Stimulated activated CD8-positive, alpha-beta memory T cell treated with anti-CD3 and anti-CD28 coated beads, Interleukin-15, amount 100 ng/mL, for 24 hours (primary cell): ENCODE measurements at places on chromosomes 11 and 22.

GRCh38 chr11:116658876-116659535, 113.8 kb downstream of the BUD13 start:
- no peak for DNase-seq

GRCh38 chr22:43969989-43970755, 14.9 kb downstream of the SAMM50 start:
- no peak for DNase-seq

GRCh38 chr11:75925785-75926164, 110.8 kb downstream of the UVRAG start:
- DNase-seq, result no peak

- no peak for DNase-seq
Measured at GRCh38 chr11:116927163-116927974, 89.9 kb upstream of the APOA1 start.

GRCh38 chr22:23215294-23216241, 35.3 kb downstream of the BCR start:
- DNase-seq, result no peak

DNA sequence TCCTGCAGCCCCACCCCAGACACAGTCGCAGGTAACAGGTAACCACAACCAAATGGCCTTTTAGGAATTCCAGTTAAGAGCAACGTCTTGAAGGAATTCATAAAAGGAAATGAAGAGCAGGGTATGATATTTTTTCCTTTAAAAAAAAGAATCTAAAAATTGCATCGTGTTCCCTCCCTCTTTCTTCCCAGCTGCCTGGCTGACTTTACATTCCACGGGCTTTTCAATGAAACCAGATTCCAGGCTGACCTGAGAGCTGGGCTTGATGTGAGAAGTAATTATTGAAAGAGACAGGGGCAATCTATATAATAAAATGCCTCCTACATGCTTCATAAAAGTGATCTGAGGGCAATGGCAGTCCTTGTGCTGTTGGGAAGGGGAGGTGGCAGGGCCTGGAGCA, 57.3 kb upstream of the EIF3D start:
- no peak for DNase-seq

GRCh38 chr11:93933230-93933629, 82.8 kb upstream of the VSTM5 start:
- no peak for DNase-seq

GRCh38 chr22:21996175-21996720, 13.7 kb upstream of the TOP3B start:
- no peak for DNase-seq

GRCh38 chr22:49312601-49313000, 515.1 kb downstream of the BRD1 start:
- no peak for DNase-seq

DNA sequence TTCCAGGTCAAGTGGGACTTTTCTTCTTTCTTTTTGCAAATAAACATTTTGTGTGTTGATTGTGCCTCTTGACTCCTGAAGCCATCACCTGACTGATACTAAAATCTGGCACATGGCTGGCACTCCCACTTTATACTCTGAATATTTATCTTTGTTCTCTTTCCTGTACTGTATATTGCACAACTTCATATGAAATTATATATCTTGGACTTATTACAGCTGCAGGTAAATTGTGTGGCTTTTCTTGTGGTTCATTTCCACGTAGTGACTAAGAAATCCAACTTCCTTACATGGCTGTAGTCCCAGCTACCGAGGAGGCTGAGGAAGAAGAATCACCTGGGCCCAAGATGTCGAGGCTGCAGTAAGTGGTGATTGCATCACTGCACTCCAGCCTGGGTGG, 23.7 kb upstream of the OR5B12 start:
- DNase-seq, result no peak

- DNase-seq, result no peak
Measured at GRCh38 chr11:13826505-13827278, 135.8 kb upstream of the SPON1 start.

DNA sequence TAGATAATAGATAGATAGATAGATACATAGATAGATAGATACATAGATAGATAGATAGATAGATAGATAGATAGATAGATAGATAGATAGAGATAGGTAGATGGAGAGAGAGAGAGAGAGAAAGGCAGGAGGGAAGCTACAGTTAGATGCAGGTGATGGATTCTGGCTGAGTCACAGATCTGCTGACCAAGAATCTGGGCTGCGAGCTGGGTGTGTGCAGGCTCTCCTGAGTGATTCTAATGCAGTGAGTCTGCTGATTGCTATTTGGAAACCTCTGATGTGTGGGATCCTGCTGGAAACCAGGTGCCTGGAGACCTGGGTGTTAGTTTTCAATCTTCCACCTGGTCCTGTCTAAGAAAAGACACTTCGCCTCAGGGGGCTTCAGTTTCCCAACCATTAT, 1441.8 kb downstream of the TBC1D22A start:
- DNase-seq, result no peak

DNA sequence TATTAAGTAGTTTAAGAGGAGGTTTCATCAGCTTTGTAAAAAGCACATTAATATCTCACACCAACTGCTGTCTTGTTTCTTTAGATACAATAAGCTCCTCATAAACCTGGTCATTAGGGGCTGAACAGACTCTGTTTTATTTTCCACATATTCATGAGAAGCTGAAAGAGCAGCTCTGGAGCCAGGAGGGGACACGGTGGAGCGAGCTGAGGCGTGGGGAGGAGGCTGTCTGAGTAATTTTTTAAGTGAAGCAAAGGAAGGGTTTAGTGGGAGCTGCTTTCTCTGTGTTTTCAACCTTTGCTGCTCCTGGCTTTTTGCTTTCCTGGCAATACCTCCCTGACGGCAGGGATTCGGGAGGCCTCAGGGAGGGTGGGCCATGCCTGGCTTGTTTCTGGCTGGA, 67.0 kb upstream of the EIF3D start:
- no peak for DNase-seq

DNA sequence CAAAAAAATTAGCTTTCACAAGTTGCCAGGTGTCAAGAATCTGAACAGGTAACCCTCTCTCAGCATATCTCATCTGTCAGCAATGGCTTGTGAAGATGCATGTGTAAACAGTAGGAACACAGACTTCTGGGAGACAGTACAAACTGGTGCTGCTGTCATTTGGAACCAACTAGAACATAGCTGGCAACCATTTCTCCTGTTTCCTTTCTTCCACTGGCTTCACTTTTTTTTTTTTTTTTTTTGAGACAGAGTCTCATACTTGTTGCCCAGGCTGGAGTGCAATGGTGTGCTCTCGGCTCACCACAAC, 2.1 kb upstream of the PIK3C2A start:
- no peak for DNase-seq

DNA sequence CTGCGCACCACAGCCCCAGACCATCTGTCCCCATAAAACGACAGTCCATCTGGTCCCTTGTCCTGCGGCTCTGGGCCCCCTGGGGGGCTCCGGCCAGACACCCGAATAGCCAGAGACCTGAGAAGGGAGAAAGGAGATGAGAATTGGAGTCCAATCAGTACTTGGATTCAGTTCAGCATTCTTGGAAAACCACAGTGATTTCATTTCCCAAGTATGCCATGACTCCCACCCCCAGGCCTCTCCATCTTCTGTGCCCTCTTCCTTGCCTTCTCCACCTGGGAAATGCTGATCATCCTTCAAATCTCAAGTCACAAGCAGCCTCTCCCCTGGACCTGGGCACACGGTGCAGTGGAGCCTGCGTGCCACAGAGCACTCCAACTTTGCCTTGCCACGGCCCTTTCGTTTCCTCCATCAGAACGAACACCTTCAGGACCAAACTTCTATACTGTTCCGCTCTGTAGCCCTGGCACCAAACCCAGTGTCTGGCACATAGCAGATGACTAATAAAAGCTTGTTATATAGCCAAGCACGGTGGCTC, 10.9 kb upstream of the MFNG start:
- DNase-seq, result no peak

- DNase-seq, result no peak
Measured at GRCh38 chr11:75523811-75524664, 1.7 kb downstream of the GDPD5 start.

DNA sequence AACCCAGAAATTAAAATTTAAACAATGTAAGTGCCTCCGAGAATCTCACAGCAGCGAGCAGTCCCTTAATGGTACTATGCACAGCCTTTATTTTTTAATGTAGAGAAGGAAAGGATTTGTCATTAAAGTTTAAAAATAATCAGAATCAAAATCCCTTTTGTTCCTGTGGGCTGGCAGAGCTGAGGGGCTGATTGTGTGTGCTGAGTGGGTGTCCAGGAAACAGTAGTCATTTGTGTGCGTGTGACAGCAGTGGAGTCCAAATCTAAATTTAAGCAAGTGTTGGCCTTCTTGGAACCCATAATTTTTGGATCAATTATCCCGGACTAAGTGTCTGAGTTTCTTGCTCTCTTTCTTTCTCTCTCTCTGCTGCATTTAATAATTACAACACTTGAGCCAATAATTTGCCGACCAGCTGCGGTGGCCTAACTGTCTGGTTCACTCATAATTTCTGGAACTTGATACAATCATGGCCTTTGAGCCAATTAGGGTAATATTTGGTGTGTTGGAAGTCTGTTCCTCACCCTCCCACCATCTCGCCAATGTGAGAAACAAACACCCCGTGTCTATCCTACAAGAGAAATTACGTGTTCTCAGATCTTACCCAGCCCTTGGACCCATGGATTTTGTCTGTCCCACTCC, 528.0 kb downstream of the SOX6 start:
- DNase-seq, result no peak

GRCh38 chr11:74018331-74019005, 9.6 kb upstream of the UCP3 start:
- no peak for DNase-seq

GRCh38 chr11:30133281-30133680, 97.5 kb upstream of the FSHB start:
- DNase-seq, result no peak

DNA sequence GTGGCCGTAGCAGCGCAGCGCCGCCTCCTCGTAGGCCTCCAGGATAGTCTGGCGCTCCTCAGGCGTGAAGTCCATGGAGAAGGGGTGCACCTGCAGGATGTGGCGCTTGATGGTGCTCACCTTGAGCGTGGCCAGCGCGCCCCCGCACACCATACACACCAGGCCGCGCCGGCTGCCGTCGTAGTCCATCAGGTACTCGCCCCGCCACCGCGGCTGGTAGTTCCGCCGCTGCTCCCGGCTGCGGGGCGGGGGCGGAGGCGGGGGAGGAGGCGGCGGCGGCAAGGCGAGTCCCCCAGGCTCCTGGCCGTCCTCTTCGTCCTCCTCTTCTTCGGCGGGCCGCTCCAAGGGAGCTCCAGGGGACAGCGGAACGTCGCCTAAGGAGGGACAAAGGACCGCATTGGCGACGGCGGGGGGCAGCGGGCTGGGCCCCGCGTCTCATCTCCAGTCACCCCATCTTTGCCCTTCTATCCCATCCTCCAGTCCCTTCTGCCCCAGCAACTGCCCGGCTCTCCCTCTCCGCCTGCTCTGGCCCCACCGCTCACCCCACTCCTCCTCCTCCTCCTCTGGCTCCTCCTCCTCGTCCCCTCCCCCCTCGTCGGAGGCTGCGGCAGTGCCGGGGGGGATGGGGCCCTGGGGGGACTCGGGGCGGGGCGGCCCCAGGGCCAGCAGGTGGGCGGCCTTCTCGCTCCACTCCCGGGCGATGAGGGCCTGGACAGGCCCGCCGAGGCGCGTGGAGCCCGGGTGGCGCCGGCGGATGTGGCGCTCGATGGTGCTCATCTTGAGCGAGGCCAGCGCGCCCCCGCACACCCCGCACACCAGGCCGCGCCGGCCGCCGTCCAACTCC, 4.9 kb downstream of the ZFTA start:
- DNase-seq, result no peak

DNA sequence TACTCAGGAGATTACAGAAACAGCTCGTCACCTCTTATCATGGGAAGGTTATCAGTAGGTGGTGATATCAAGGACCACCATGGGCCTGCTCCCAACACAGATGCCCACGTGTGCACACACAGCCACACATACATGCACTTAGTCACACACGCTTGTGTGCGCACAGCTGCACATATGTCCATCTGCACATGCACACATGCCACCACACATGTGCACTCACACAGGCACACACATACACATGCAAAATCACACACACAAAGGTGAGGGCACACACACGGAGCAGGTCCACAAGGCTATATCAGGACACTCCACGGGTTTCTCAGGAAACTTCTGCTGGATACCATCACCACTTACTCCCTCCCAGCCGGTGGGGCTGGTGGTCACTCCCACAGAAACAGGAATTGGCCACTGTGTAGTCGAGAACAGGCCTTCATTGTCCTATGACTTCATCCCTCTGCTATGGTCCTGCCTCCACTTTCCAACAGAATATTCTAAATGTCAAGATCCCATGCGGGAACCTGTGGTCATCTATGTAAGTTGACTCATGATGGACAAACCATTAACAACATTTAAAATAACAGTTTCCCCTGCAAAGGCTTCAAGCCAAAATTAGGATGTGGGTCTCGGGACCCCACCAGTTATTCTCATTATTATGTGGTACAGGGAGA, 2.2 kb downstream of the C11orf24 start:
- DNase-seq, result no peak

GRCh38 chr22:36852056-36852973, 8.5 kb upstream of the NCF4 start:
- no peak for DNase-seq

DNA sequence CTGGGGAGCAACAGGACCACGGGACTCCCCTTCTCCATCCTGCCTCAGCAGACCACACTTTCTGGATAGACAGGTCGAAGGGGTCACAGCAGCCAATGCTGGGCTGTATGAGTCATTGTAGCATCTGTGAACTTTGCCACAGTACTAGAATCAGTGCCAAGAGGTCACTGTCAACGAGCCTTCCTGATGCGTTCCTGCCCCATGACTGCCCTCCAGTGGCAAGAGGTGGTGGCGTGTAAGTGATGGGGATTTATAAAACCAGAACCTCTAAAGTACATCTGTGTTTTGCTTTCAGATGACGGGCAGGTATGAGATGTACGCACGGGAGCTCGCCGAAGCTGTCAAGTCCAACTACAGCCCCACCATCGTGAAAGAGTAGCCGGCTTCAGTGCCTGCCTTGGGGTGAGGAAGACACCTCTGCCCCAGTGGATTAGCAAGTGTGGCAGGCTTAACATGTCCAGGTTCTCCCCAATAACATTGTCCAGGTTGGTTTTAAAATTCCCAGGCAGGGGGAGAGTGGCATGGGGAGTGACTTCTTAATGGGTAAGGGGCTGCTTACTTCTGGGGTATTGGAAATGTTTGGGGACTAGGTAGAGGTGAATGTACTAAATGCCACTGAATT, 29.4 kb downstream of the GUCD1 start:
- DNase-seq, result peak; percentile 41

- no peak for DNase-seq
Measured at GRCh38 chr22:21761086-21761485, 25.5 kb upstream of the YPEL1 start.

GRCh38 chr22:36379593-36380361, 8.0 kb downstream of the MYH9 start:
- no peak for DNase-seq

DNA sequence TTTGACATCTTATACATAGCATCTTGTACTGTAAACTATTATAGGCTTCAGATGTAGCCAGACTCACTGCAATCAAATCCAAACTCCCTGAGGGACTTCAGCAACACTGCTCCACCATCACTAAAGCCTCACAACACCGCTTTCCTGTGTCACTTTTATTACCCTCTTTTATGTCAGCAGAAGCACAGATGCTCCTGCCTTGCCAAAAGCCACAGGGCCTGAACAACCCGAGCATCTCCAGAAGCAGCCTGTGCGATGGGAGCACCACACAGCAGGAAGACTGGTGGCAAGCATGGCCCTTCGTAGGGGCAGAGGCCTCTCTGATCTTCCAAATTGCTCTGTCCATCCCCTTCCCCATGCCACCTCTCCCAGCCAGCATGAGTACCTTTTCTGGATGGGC, 22.9 kb downstream of the TMEM123 start:
- no peak for DNase-seq

- no peak for DNase-seq
Measured at GRCh38 chr11:36165621-36166397, 123.4 kb downstream of the COMMD9 start.

- no peak for DNase-seq
Measured at GRCh38 chr11:75705541-75705940, 12.1 kb upstream of the MOGAT2 start.
